ENCODE measurements at places on chromosomes 7 and 10.
A peak's percentile ranks its signal among the peaks of the same experiment; 100 is the strongest.

DNA sequence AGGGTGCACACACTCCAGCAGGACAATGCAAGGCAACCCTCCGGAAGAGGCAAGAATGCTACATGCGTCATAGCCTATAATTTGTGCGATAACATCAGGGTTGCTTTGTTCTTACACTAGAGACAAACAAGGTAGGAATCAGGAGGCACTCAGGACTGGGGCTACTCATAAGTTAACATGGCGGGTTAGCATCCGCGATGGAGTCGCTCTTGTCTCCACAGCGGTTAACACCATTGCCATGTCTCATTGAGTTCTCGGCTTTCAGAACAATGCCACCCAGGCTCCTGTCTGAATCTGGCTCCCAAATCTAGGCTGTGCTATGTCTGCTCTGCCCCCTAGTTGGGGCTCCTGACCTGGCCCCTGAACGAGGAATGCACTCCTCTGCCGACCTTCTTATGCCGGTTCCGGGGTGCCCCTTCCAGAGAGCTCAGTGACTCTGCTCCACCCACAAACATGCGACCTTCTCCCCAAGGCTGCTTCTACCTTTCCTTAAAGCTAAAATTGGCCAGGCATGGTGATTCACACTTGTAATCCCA lies 24.9 kb upstream of the SLF2 start:
- DNase-seq, result no peak

DNA sequence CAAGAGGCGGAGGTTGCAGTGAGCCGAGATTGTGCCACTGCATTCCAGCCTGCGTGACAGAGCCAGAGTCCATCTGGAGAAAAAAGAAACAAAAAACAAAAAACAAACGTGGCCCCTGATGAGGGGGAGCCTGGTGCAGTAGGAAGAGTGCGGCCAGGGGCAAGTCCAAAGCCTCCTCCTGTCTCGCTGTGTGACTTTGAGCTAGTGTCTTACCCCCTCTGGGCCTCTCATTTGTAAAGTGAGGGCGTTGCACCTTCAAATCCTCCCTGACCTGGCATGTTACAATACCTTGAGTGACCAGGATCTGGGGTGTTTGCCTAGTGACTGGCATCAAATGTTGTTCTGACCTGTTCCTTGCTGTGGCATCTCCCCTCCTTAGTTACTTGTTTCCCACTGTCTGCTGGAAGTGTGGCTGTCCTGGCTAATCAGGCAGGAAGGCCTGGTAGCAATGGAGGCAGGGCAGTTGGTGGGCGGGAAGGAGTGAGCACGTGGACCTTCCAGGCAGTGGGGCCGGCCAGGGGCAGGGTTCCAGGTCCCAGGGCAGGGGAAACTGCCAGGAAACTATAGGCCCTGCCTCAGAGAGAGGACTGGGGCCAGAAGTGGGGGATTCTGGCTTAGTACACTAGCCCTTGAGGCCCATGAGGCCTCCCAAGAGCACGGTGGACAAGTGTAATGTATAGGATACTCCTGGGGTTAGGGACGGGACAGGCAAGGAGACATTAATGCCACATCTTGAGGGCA lies 24.5 kb upstream of the GOLGA7B start:
- DNase-seq, result no peak

GRCh38 chr10:14737808-14738545 lies 36.7 kb downstream of the FAM107B start:
- DNase-seq, result no peak

DNA sequence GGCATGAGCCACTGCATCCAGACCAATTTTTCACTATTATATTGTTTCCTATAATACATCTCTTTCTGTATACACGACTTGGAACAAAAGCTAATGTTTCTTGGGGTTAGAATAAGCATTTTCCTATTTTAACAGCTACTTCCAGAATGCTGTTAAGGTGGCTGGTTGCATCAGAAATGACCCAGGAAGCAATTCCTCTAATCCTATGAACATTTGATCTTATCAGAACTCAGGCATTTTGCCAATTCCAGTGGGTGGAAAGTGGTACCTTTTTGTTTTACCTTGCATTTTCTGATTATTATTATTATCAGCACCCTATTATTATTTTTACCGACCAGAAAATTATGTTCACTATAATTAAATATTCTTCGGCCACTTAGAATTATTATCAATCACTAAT lies 73.3 kb downstream of the NDUFB2 start:
- no peak for DNase-seq

DNA sequence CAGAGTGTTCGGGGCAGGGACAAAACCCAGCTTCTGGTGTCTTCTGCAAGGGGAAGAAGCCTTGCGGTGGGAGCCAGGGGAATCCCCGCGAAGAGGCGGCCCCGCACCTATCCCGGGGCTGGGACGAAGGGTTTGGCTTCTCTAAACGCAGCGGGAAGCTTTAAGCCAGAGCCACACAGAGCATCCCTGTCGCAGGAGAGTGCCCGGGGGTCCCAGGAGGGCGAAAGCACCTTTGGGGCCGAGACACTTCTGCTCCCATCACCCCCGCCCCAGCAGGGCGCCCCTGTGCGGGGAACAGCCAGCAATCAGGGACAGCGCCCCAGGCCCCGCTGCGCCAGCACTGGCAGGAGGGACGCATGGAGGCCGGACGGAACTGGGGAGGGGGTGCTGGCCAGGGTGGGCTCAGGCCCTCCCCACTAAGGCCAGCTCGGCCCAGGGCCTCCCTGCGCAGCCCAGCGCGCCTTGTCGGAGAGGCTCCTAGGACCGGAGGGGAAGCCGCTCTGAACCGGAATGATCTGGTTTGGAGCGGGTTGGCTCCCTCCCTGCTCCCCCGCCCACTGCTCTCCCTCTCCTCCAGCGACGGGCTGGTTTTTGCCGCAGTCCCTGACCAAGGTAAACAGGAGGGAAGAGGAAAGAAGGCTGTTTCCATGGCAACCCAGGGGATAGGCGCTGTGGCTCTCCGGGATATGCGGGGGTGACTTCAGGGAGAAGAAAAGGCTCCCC lies 63.9 kb downstream of the TMEM209 start:
- no peak for DNase-seq

DNA sequence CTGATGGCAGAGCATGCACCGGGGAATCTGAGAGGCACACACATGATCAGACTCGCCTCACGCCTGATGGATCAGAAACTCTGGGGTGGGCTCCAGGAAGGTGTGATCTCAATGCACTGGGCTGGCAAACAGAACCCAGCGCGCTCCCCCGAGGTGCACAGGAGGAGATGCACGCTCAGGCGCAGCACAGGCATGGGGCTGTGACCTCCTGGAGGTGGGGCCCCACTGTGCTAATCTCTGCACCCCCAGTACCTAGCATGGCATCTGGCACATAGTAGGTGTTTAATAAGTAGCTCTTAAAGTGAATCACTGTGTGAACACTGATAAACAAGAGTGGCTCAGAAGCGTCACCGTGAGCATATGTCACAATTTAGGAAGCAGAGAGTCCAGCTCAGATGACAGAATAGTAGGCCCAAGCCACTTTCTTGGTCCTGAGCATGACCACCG lies 57.9 kb downstream of the PROSER2 start:
- DNase-seq, result no peak

DNA sequence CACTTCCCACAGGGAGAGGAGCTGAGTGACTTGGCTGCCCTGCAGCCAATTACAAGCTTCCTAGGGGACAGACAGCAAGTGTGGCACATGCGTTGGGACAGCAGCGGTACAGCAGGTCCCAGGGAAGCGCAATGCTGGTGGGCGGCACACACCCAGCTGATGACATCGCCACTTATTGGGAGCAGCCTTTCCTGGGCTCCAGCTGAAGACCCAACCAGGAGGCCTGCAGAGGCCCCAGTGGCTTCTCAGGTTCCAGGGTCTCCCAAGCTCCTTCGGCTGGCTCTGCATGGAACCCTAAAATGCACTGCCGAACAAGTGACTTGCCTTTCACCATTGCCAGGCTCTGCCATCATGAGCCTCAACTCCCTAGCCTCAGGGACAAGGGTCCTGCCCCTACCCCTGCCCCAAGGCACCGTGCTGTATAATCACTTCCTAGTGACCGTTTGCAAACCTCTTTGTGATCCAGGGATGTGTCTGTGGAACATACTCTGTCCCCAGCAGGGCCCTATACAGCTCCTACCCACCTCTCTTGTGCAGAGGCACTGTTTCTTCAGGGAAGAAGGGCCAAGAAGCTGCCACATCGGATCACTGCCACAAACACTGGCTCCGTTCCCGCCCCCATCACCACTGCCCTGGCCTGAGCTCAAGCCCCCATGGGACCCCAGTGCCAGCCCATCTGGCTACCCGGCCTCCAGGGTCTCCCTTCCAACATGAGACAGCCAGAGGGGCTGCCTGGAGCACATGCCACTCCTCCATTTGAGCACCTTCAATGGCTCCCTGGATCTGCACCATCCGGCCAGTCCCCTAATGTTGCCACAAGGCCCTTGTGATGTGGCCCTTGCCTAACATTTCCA lies 19.3 kb upstream of the SLIT1 start:
- no peak for DNase-seq

DNA sequence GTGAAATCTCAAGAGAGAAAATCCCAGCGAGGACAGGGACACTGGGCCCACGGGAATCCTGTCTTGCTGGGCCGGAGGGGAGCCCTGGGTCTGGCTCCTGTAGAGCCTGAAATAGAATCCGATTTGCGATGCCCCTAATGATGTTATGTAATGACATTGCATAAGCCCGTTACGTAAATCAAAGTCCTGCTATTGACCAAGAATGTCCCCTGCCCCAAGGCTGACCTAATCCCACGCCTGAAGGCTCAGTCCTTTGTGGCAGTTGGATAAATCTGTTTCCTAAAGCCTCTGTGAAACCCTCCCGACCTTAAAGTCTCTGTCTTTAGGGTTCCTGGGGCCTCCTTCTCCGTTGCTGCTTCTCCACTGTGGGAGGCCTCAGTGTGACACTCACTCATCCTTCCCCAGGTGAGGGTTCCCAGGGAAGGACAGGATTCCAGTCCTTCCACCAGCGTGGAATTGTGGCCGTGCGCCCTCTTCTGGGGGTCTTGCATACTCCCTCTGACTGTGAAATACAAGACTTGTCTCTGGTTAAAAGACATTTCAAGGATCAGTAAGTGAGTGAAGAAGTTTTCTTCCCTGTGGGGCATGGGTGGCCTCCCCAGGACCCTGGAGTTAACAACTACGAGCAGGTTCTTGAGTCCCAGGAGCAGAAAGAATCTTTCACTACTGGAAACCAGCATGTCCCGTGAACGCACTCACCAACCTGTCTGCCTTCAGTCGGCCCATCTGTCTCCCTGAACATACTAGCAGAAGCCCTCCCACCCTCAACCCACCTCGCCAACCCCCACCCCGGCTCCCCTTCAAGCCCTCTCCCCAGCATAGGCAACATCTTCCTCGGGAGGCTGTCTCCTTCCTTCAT lies 19.8 kb downstream of the ZNF467 start:
- peak; percentile 63 for DNase-seq
